ENCODE measurements at places on chromosomes 4 and X.

DNA sequence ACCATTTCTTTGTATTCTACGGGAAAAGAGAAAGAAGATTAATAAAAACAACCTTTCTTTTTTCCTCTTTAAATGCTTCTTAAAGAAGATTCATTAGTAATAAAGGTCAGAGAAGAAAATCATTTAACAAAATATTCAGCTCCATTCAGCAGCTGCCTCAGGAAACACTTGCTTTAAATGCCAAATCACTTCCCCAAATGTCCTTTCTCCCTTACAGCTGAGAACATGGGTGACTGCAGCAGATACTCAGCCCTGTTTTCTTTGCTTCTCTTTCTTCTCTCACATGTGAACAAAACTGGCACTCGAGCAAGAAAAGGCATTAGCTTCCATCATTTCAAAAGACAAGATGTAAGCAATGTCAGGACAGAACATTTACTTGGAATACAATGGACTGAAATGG is 120.2 kb downstream of the INPP4B start:
- no peak for DNase-seq

DNA sequence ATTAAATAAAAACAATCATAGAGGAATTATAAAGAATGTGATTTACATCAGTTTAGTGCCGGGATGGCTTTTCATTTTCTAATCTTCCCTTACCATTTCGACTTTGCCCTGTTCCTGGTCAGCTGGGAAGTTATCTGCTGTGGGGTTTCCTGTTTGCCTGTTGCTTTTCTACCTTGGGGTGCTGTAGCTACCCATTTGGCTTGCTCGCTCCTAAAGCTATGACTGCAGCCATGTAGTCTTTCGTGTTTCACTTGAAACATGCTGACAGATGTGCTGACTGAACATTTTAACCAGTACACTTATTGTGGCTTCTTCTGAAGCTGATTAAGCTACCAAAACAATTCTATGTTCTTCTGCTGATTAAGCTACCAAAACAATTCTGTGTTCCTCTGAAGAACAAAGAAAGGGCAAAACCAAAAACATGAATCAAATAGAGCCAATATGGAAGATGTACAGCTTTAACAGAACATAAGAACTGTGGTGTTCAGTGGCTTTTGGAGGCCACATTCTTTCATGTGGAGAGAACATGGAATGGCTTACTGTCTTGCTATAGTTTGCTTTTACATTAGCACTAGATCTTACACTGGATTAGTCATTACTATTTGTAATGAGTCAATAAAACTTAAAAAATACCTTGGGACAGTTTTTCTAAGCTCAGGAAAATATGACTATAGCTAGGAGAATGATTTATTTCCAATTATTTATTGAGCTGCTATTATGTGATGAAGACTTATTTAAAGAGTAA is 440.4 kb downstream of the SPRY1 start:
- DNase-seq = no peak

GRCh38 chr4:20490734-20491133 is 209.5 kb upstream of the PACRGL start:
- no peak for DNase-seq

- no peak for DNase-seq
These were observed 11.5 kb downstream of the CXCL2 start for GRCh38 chr4:74087481-74087880.

- no peak for DNase-seq
These were observed 91.3 kb downstream of the RASGEF1B start for GRCh38 chr4:81380437-81380836.

GRCh38 chr4:54513204-54513603 is 144.6 kb upstream of the KIT start:
- no peak for DNase-seq

DNA sequence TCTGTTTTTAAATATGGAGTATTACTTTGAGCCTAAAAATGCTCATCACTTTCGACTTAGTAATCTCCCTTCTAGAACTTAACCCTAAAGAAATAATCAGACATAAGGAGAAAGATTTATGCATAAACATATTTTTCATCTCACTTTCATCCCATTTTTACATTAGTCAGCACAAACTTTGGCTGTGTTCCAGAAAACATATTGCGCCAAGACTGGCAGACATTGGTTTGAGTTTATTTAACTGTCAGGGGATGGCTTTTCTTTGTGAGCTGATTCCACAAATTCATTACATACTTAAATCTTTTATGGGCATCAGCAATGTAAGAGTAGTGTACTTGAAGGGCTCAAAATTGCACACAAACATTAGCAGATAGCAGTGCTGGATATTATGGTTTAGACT is 23.7 kb downstream of the MAOA start:
- no peak for DNase-seq

- DNase-seq = no peak
These were observed 336.3 kb upstream of the PITX2 start for GRCh38 chr4:110959041-110959643.

DNA sequence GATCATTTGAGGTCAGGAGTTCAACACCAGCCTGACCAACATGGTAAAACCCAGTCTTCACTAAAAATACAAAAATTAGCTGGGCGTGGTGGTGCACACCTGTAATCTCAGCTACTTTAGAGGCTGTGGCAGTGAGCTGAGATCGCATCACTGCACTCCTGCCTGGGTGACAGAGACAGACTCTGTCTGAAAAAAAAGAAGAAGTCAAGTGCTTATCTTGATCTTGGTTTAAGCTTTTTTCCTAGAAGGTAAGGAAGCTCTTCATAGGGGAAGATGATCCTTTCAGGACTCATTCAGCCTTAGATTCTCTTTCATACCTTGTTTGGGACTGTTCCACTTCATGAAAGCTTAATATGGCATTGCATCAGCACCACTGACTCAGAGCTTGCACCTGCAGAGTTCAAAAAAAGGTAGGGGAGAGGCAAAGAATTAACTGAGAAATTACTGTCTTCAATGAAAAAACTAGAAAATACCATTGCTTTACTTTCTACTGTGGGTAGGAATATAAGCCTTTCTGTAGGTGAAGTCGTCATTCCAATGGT is 70.8 kb upstream of the EPGN start:
- no peak for DNase-seq

DNA sequence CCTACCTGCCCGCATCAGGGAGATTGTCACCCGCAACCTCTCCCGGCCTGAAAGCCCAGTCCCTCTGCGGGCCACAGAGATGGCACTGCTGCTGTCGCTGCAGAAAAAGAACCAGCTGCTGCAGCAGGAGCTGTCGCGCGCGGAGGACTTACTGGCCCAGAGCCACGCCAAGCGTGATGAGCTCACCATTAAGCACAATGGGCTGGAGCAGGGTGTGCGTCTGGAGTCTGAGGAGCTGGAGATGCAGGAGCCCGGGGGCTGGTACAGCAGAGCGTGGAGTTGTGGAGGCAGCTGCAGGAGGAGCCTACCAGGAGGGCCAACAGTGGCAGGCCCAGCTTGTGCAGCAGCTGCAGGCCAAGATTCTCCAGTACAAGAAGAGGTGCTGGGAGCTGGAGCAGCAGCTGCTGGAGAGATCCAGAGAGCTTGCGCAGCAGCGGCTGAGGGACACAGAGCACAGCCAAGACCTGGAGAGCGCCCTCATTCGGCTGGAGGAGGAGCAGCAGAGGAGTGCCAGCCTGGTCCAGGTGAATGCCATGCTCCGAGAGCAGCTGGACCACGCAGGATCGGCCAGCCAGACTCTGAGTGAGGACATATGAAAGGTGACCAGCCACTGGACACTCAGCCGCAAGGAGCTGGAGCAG is 11.3 kb downstream of the SMIM10L2A start:
- DNase-seq = no peak

DNA sequence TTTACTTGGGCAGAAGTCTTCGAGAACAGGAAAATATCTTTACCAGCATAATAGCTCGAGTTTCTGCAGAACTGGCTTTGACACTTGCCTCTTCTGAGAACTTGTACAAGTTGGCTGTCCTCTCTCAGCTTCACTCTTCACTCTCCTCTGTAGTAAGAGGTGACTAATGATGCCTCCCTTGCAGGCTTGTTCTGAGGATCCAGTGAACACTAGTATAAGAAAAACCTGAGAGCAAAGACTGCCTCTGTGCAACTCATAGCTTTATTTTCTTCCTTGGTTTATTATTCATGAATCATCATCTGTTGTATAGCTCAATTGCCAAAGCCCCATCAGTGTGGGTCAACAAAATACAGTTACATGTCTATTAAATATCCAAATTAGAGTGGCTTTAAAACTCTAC is 266.7 kb upstream of the CLNK start:
- DNase-seq = no peak

DNA sequence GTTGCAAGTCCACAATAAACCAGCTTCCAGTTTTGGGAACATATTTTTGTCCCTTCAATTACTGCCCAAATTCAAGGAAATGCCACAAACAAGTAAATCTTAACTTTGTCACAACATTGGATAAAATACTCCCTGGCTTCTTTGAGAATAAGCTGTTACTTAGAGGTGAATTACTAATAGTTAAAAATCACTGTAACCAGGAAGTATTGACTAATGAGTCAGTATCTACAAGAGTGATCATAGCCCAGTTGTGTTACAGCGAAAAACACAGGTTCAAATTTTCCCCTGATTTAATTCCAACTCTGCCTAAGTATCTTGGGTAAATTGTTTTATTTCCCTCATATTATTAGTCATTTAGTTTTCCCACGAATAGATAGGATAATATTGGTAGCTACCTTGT is 291.2 kb upstream of the PPARGC1A start:
- DNase-seq = no peak

GRCh38 chr4:11179796-11180195 is 248.9 kb downstream of the HS3ST1 start:
- no peak for DNase-seq

DNA sequence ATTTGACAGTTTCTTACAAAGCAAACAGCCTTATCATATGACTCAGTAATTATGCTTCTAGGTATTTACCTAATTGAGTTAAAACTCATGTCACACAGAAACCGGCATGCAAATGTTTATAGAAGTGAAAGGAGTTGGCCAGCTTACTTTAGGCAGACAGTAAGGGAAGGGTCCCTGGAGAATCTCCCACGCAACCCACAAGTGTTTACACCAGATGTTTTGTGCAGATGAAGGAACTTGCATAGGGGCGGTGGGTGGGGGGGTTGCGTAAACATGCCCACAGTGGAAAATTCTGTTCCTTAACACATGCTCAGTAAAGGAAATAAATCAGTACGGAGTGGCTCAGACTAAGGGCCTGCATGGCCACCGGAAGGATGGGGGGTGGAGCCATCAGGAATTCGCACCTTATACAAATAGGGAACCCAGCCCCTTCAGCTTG is 330.5 kb upstream of the AADAT start:
- no peak for DNase-seq

DNA sequence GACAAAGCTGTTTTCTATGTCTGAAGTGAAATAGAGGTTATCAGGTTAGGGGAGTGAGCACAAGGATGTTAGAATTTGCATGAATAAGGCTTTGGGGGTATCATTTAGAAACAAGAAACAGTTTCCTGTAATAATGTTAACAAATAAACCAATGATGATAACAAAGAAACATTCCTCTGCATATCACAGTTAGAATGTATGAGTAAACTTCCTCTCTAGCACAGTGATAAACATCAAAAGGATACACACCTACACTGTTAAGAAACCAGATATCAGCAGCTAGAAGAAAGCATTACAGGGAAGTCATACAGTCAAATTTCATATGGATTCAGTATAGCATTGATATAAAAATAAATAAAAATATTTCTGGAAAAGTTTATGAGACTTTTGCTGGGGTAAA is 340.0 kb upstream of the MAGEB16 start:
- DNase-seq = no peak
